Activated CD4-positive, alpha-beta memory T cell treated with anti-CD3 and anti-CD28 coated beads, Interleukin-2, amount 10 ng/mL, durations not matched to agents 7 days and 5 days (primary cell): ENCODE measurements at places on chromosomes 3 and 15. TPM values are rescaled to one million over a fixed set of nuclear protein-coding genes. Genes with fewer than 3 reads are reported as not detected.
A peak's percentile ranks its signal among the peaks of the same experiment; 100 is the strongest.

The CLRN1 gene
- not detected for total RNA-seq

GRCh38 chr15:40106203-40107161, 2.2 kb downstream of the BMF start:
- no peak for DNase-seq

- DNase-seq = no peak
Measured at GRCh38 chr3:178802259-178802658, 266.0 kb downstream of the KCNMB2 start.

DNA sequence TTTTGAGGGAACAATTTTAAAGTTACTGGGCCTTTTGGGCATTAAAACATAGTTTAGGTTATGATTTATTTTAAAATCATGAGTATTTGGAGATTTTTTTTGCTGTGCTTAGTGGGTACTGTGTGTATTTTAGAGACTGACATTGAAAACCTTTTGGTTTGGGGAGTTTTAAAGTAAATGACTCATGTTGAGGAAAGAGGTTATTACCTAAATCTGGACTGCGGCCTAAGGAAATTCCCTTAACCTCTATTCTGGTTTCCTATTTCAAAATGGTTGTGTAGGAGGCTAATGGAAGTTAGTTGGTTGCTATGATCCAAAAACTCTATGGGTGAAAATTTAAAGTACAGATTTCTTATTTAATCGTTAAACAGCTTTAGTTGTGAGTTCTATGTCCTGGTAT, 57.3 kb upstream of the DPH6 start:
- no peak for DNase-seq

The MIX23 gene
- 29.0 TPM for total RNA-seq

DNA sequence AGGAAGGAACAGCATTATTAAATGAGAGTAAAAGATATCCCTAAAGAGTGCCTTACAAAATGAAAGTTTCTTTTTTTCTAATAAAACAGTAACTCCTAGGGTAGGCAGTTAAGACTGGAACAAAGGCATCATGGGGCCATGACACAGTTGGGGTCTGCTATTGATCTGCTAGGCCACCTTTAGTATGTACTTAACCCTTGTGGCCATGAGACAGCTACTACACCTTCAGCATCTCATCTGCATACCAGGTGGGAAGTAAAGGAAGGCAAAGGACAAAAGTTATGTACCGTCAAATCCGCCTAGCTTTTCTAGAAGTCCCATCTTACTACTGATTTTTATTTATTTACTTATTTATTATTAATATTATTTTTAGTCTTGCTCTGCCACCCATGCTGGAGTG, 93.8 kb upstream of the FHIT start:
- DNase-seq = no peak

DNA sequence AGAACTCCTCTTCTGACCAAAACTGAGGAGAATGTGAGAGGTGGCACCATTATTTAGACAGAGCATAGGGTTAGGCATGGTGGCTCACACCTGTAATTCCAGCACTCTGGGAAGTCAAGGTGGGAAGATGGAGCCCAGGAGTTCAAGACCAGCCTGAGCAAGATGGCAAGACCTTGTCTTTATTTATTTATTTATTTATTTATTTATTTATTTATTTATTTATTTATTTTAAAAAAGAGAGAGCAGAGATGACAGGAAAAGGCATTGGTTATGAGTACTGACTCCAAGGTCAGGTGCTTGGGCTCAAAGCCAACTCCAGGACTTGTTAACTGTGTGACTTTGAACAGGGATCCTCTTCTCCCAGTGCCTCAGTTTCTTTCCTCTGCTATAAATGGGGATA, 217.7 kb downstream of the MEX3B start:
- DNase-seq = no peak

The LRRC57 gene
- total RNA-seq = 21.2 TPM

The PRSS50 gene
- total RNA-seq = not detected

DNA sequence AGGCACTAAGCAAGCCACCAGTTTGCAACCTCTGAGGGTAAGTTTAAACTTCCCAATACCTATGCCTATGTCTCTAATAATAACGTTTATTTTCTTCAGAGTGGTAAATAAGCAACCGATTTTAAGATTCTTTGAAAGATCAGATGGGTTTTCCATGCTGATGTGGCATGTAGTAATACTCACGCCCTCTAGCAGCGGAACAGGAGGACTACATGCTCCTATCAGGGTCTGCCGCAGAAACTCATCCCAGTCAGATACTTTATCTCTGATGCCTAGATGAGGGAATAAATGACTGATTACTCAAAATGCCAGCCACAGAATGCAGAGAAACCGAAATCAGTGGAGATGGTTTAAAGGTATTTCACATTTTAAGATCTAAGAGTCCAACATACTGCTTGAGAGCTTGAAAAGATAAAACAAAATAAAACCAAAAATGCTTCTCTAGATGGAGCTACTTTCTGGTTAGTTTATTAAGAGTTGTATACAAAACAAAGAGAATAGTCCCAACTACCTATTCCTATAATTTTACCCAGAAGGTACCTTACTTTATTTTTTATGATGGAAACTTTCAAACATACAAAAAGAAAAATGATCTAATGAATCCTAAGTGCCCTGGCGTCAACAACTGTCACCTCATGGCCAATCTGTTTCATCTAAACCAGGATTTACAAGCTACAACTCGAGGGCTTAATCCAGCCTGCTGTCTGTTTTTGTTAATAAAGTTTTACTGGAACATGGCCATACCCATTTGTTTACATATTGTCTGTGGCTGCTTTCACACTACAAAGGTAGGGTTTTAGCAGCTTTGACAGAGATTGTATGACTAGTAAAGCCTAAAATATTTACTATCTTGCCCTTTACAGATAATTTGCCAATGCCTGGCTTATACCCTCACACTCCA, 37.5 kb upstream of the STIMATE start:
- peak; percentile 52 for DNase-seq

DNA sequence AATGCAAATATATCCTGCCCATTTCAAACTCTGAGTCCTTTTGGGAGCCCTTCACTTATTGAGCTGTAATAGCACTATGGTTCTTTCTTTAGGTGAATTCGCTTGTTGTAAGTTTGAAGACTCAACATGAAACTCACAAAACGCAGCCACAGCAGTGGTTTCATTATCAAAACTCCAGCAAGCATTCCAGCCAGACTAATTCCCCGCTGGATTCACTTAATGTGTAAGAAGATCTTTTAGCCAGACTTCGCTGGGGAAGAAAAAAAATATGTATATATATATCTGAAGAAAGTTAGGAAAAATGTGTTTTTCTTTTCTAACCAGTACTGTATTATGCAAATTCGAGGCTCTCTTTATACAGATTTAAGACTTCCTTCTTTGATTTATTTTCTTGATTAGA, 241.1 kb downstream of the WNT5A start:
- no peak for DNase-seq

The HYAL3 gene
- 13.9 TPM for total RNA-seq

GRCh38 chr3:83843716-83844115, 1115.1 kb upstream of the CADM2 start:
- DNase-seq = no peak

The TNFAIP8L3 gene
- total RNA-seq = 0.13 TPM

GRCh38 chr3:49602877-49603411, 48.7 kb downstream of the BSN start:
- DNase-seq = peak; percentile 72

The BSN gene
- total RNA-seq = 0.05 TPM

- DNase-seq = no peak
Measured at GRCh38 chr3:5012367-5012766, 33.1 kb downstream of the BHLHE40 start.

- DNase-seq = no peak
Measured at GRCh38 chr3:143952569-143953072, 19.0 kb upstream of the DIPK2A start.

DNA sequence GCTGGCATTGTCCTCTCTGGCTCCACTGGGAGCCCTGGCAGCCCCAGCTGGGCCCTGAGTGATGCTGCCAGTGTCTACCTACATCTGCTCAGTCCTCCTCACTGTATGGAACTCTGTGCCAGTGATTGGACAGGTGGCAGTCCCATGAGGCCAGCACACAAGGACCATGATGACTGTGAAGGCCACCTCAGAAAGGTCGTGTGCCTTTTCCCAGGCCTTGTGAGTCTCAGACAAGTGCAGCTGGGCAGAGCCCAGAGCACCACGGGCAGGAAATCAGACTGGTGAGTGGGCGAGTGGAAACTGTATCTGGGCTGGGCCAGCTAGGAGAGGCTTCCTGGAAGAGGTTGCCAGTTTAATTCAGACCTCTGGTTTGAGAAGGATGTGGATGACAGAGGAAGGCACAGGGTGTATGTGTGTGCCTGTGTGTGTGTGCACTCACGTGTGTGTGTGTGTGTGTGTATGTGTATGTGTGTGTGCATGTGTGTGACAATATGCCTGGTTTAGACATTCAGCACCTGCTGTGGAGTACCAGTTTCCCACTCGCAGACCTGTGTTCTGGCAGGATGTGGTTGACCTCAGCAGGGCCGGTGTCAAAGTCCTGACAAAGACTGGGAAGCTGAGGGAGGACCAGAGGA, 7.0 kb downstream of the MAPKAPK3 start:
- peak; percentile 68 for DNase-seq

- no peak for DNase-seq
Measured at GRCh38 chr15:78389738-78390137, 48.3 kb upstream of the IREB2 start.

The IL16 gene
- 200 TPM for total RNA-seq

GRCh38 chr15:66042624-66043023, 173.3 kb downstream of the RAB11A start:
- DNase-seq = no peak

- DNase-seq = no peak
Measured at GRCh38 chr15:43382310-43382709, 11.4 kb downstream of the TUBGCP4 start.
